CD4-positive, alpha-beta memory T cell (primary cell): ENCODE measurements at places on chromosomes 2 and 18. TPM values are rescaled to one million over a fixed set of nuclear protein-coding genes. Genes with fewer than 3 reads are reported as not detected.

DNA sequence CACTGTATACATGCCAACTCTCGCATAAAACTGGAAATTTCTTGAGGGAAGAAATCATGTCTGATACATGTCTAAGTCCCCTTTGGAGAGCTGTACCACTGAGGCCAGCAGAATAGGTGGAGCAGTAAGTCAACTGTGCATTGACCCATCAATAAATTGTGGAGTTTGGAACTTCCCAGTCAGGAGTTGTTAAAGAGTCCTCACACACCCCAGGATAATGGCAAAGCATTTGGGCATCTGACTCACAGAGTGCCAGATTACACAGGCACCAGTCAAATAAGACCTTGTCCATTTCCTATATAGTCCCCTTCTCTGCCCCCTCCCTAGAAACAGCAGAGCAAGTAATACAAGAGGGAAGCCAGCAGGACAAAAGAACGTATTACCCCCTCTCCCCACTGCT lies 10.4 kb downstream of the VSNL1 start:
- DNase-seq: no peak

DNA sequence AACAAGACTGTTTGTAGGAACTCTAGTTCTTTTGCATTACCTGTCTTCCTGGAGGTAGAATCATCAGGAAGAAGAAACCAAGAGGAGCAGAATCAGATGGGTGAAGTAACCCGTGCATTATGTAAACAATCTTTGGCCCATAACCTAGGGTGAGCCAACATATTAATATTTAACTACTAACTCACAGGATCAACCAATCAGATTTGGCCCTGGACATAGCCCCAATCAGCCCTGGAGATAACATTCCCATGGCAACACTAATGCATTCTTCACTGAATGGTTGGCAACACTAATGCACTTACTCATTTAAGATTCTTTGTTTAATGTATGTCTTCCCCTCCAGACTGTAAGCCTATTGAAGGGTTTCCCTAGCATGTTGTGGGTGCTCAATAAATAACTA lies 72.0 kb upstream of the CTAGE1 start:
- no peak for DNase-seq

DNA sequence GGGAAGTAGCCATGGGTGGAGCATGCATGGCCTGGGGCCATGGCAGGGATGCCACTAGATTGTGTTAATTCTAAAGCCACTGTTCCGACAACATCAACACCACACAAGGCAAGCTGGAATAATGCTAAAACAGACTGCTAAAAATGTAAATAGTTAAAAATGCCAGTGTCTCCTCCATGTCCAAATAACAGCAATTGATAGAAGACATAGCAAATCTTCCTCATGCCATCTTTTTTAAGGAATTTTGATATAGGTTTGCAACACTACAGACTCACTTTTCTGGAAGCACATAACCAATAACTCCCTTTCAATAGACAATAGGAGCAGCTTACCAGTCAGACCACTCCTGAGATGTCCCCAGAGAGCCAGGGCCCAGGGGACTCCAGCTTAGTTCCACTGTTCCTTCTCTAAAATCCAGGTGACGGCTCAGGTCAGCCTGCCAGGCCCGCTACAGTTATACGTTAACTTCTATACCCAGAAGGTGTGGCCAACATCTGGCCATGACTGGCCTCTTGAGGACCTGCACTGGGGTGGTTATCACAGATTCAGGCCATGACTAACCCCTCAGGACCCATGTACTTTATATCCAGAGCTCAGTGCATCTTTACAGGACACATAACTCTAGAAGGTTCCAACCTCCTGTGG lies 20.3 kb downstream of the TUBB6 start:
- DNase-seq: no peak

DNA sequence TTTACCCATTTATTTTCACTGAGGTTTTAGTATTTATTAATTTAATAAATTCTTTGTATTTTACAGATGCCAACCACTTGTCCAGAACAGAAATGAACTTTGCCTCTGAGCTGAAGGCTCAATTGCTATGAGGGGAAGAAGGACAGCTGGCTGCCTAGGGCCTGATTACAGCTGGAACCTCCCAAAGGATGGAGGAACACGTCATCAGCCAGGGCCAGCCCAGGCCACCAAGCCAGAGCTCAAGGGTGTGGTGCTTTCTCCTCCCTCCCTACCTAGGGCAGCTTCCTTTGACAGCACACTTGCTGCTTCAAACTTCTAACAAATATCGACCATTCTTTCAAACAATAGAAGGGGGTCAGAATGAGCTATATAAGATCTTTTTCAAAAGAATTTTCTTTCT lies 19.7 kb upstream of the RIOK3 start:
- DNase-seq: no peak

DNA sequence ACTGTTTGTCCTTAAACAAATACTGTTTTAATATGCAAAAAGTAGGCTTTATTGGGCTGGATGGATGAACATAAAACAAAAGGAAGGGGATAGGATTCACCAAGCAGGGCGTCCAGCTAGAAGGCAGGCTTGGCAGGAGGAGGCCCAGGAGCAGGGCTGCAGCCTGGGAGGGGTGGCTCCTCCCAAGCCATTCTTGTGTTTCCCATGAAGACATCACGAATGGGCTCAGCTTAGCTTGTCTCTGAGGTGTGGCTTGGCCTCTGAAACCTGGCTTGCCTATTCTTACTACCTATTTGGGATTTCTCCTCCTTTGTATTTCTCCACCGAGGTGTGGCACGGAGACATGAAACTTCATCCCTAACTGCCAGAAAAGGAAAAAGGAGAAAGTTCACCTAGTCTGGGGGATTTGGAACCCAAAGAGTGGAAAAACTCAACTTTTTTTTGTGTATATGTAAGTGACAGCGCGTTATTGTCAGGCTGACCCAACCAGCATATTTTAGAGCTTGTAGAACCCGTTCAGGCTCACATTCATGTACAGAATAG lies 481.9 kb upstream of the SPRED2 start:
- DNase-seq: no peak

DNA sequence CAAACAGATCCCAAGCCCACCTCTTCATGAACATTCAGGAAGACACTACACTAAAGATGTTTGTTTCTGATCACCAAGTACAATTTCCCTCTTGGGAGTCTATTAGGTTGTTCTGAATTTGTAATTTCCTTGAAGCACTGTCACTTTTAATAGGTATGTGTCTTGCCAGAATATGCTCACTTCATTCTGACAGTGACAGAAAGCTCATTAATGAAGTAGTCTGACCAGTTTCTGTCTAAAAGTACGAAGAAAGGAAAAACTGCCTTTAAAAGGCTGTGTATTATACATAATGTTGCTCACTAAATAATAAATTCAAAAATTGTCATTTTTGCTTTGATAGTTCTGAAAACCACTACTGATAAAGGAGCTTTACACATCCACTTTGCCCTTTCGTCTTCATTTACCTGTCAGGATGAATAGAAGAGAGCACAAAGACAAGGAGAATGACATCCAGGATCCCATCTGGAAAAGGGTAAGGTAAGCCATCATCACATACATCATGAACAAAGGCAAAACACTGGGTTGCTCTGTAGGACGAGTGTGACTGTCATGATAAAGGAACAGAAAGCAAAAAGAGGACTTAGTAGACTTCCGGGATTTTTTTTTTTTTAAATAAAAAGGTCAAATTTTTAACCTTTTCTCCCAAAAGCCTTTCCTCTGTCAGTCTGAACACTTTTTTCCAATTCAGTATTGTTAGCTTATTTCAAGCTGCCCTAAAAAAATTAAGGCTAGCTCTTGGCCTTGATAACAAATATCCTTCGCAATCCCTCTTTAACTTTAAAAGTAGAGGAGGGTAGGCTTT lies 103.4 kb downstream of the METTL8 start:
- DNase-seq: no peak

DNA sequence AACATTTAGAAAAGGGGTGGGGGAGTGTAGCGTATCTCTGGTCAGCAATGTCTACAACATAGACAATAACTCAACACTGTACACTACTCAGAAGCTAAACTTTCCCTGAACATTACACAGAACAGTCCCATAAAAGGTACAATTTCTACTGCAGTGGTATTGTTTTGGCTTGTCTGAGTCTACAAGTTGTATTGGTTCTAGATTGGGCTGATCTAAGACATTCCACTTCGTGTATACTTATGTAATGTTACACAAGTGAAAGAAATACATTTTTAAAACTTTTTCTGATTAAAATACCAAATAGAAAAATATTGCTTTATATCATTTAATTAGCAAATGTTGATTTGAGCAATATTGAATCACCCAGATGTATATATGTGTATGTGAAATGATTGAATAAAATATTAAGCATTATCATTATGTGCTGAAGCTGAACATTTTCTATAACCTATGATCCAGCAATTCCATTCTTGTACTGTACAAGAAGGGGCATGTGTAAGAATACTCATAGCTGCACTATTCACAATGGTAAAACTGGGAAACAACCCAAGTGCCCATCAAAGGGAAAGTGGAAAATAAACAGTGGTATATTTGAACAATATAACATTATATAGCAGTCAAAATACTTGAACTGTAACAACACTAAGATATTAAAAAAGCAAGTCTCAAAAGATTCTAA lies 52.4 kb downstream of the VSNL1 start:
- no peak for DNase-seq

- DNase-seq: no peak
These were observed 47.0 kb downstream of the TNFRSF11A start for GRCh38 chr18:62372156-62372555.

DNA sequence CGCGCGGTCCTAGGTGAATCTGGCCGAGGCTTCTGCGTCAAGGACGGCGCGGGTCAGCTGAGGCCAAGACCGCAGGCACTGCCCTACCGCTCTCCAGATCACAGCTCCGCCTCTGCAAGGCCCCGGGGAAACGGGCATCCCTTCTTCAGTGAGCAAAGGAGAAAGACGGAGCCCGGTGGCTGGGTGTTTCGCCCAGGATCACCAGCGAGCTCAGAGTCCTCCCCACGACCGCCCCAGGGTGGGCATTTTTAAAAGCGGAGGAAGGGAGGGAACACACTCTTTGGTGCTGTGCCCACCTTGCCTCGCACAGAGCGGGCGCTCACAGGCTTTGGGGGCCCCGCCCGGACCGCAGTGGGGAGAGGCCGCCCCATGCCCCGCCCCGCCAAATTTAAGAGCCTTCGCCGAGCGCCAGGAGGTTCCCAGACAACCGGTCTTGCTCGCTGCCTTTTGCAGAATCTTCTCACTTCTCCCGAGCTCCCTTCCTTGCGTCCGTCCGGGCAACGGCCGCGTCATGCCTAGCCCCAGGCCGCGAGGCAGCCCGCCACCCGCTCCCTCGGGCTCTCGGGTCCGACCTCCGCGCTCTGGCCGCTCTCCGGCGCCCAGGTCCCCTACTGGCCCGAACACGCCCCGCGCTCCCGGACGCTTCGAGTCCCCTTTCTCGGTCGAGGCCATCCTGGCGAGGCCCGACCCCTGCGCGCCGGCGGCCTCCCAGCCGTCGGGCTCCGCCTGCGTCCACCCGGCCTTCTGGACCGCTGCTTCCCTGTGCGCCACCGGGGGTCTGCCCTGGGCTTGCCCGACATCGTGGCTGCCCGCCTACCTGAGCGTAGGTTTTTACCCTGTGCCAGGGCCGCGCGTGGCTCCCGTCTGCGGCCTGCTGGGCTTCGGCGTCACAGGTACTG lies at the start of gene NOTO:
Gene NOTO (plus strand): TSS at position 419 of the 899 bp plus-strand sequence. CDS start 93 bp downstream, at position 512.
- DNase-seq: no peak

DNA sequence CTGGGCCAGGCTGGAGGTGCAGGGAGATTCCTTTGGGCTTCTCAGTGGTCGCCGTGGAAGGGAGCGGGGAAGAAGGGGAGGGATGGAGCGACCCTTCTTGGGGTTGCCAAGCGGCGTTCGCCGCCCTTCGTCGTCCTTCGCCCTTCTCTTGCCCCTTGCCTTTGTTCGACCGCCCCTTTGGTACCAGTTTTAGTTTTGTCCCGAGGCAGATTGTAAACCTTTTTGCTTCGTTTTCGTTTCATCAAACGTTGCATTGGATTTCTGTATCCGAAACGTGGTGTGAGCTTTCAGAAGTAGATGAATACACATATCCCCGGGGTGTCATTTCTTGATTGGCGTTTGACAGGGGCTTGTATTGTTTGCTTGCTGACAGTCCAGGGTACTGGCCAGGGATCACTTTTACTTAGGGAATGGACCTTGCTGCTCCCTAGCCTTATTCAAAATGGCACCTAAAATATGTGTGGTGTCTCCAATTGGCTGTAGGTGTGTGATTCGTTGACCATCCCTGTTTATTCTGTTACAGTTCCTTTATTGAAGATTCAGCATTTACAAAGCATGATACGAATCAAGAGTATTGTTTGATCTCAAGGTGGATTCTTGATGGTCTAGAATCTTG lies 788 bp downstream of the USP14 start:
- DNase-seq: no peak

DNA sequence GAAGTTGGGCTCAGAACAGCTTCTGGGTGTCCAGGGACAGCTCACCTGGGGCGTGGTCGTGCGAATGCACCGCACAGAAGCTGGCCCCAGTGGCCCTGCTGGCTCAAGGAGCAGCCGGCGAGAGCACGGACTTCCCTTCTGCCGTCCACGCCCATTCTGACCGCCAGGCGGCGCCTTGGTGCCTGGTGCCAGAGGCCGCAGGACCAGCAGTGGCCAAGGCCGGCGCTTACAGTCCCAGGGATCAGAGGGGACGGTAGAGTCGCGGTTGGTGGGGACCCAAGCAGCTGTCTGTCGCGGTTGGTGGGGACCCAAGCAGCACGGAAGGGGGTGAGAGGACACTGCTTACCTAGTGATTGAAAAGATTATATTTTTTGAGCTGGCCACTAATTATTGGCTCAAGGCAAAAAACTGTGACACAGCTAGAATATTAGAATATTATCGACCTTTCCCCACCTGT lies 25.7 kb downstream of the NPPC start:
- DNase-seq: peak; percentile 13

GRCh38 chr18:63788447-63789096 lies 13.4 kb downstream of the SERPINB7 start:
- DNase-seq: peak; percentile 23

DNA sequence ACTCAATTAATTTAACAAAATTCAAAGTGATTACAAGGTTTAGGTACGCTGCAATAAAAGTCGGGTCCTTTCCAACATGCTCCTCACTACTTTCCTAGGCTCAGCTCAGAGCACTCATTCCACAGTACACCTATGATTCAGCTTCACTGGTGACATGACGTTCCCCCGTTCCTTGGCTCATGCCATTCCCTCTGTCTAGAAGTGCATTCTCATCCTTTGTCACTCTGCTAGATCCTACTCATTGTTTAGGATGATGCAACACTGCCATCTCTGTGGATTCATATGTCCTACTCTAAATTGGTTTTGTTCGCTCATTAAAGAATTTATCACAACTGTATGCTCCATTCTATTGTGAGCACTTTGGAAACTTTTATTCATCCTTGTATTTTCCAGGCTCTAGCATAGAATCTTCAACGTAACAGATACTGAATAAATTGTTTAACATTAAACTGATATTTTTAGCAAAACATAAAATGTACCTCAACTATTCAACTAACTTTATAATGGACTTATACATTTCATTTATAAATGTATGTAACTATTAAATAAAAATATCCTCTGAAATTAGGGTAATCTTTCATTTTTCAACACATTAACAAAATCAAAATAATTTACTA lies 78.6 kb downstream of the FAM228A start:
- DNase-seq: no peak

The IL37 gene
- not detected for total RNA-seq

The NOP58 gene
- 114 TPM for total RNA-seq

The NTSR2 gene
- total RNA-seq: not detected

The FOXD4L1 gene
- total RNA-seq: 0.42 TPM

The SDC1 gene
- 0.09 TPM for total RNA-seq

The KCNS3 gene
- total RNA-seq: not detected

The FAM161A gene
- total RNA-seq: 4.9 TPM

The NPC1 gene
- 62.9 TPM for total RNA-seq
